Left renal pelvis (tissue), 4 donors: ENCODE measurements at places on chromosomes 6 and 20.

DNA sequence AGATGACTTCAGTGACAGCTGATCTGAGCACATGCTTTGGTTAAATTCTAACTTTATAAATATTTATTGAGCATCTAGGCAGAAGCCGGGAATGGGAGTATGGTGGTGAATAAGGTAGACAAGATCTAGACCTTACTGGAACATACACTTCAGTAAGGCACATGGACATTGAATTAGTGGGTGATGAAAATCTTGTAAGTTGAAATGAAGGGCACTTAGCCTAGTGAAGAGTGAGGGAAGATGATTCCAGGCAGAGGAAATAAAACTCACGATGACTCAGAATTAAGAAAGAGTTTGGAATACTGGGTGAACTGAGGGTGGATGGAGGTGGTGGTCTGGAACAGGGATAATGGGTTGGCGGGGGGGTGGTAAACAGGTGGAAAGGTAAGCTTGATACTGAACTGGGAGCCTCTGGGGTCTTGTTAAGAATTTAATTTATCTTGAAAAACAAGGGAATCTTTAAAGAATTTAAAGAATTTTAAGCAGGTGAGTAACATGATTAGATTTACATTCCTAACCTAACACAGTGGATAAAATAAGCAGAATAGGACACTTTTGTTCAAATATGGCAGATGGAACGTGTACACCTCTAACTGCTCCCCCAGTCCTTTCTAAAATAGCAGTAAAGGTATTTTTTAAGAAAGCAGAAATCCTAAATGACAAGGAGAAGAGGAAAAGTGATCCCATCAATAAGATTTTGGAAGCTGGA is 75.2 kb upstream of the ARHGAP18 start:
- DNase-seq: no peak

GRCh38 chr6:132893772-132894490 is 79.6 kb downstream of the RPS12 start:
- no peak for DNase-seq

DNA sequence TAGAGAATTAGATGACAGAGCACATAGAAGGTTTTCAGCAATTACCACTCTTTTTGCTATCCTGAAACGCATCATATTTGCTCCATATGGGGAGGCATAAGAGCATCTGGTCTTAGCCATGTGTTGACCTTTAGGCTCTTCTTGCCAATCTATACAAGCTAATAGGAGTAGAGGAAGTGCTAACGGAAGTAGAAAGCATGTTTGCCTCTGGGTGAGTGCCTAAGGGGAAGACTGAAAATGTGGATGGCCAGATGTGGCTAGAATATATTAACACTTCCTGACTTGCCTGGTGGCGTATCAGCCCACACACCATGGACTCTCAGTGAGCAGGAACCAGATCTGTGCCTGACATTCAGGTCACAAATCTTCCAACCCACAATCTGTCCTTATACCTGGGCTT is 136.3 kb downstream of the LRRC1 start:
- DNase-seq: no peak

GRCh38 chr6:42505385-42505718 is 53.6 kb upstream of the TRERF1 start:
- DNase-seq: no peak

DNA sequence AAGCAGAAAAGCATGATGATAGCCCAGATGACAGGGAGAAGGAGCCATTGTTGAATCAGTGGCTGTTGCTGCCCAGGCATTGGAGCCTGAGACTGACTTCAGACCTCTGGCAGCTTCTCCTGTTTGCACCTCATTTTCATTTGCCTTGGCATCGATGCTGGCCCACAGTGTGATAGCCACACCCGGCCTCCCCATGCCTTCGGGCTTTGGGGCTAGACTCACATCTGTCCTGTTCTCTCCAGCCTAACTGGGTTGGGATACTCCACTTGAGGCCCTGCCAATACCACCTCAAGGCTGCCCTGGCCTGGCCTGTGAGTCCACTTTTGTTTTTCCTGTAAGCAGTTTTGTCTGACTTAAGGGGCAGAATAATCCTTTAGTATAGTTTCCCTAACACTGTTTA is 140.4 kb downstream of the UST start:
- no peak for DNase-seq

- no peak for DNase-seq
Observed at GRCh38 chr6:55664591-55665587, 85.9 kb upstream of the HMGCLL1 start.

- DNase-seq: no peak
Observed at GRCh38 chr6:53793318-53794136, 1.3 kb upstream of the LRRC1 start.

GRCh38 chr6:157841211-157841840 is 18.3 kb downstream of the SNX9 start:
- DNase-seq: no peak

DNA sequence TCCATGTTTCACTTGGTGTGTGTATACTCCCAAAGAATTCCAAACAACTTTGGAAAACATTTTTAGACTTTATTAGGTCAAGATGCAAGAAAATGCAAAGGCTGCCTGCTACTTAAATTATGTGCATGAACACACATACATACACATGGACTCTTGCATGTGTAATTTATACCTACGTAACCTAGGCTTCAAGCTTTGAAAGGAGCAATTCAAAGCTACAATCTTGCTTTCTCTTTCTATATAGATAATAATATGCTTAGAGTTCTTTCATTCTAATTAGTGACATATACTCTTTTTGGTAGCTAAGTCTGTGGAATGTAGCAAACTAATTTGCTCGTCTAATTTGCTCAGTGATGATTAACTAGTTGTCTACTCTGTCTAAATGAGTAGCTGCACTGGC is 146.5 kb downstream of the EPHA7 start:
- DNase-seq: no peak

DNA sequence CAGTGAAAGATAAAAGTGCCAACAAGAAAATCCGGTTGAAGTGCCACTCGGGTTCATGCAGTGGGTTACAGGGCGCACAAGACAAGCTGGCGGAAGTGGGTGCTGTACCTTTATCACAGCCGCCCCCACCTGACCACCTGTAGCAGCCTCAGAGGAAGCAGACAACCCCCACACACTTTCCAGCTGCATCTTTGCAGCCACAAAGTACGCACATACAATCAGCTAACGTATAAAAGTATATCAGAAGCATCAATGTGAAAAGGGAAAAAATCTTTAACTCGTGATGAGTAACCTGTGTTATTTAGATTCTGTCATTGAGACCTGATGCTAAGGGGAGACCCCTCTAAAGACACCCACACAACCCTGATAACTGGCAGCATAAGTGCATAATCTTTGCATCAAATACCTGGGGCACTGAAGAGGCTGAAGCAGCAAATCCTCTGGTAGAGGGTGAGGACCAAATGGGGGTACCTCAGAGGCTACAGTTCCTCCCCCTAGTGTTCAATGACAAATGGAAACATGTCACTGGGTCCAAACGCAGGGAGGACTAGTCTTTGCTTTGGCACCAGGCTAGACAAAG is 22.1 kb downstream of the BACH2 start:
- no peak for DNase-seq

DNA sequence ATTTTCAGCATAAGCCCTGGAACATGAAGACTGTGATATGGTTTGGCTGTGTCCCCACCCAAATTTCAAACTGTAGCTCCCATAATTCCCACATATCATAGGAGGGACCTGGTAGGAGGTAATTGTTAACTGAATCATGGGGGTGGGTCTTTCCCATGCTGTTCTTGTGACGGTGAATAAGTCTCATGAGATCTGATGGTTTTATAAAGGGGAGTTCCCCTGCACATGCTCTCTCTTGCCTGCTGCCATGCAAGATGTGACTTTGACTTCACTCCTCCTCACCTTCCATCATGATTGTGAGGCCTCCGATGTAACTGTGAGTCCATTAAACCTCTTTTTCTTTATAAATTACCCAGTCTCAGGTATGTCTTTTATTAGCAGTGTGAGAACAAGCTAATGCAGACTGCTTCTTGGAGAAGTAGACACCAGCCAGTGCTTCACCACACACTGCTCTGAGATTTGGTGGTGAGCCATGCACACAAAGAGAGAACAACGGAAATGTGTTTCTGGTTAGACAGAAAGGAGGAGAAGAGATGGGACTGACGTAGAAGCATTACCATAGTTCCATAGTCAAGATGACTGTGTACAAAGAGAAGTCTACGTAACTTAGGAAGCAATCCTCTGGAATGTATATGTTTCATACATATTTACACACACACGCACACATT is 97.8 kb downstream of the BACH2 start:
- no peak for DNase-seq

DNA sequence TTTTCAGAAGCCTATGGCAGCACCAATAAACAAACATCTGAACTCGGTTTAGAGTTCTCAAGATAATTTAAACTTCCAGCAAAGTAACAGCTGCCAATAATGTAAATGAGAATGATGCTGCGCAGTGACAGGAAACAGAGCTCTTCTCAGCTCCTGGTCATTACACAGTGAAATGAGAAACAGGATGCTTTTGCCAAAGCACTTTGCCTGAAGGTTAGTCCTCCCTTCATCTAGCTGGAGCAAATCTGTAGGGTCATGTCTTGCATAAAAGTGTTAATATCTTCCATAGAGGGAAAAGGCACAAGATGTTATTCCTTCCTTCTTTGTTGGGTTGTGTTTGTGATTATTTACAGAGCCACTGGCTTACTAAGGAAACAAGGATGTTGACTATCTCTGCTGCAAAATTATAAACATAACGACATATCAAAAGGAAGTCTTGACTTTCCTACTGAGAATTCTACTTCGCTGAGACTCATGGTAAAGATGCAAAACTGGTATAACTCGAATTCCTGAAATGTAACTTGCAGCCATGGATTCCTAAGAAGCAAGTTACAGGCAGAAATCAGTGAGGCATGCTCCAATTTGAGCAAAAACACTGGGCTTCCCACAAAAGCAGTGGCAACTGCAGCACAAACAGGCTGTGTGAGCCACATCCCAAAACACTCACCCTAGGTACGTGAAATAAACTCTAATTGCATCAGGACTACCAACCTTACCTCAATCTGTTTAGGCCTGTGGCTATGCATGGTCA is 102.5 kb upstream of the BEND6 start:
- no peak for DNase-seq

DNA sequence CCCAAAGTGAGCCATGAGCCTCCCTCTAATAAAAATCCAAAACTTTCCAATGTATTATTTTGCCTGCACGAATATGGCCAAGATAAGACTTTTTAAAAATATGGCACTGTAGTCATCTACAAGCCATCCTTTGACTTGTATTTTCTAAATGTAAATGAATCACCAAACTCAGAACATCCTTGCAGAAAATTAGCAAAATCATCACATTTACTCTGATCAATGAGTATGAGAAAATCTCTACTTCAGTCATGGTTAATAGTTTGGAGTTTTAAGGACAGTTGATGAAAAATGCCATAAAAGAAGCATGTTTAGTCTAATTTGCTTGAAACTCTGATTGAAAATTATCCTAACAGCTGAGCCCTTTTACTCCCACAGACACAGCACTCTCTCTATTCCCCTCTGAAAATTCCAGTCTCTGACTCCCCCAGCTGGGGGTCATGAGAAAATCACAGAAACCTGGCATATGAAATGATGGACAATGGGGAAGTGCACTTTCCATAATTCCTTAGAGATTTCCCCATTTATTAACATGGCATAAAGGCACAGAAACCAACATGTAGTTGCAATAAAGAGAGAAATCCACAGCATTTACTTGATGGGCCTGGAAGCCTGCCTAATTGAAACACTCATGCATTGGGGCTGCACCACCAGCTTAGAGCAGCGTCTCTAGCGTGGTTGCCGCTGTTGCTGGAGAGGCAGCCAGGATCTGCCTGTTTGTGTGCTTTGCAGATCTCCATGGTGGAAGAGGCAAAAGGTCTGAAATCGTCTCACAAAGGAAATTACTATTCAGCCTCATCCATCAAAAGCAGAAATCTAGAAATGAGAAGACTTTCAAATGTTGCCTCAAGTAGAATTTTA is 214.0 kb downstream of the WDR27 start:
- peak; percentile 40 for DNase-seq

- DNase-seq: no peak
Observed at GRCh38 chr6:37323580-37323979, 30.2 kb upstream of the RNF8 start.

DNA sequence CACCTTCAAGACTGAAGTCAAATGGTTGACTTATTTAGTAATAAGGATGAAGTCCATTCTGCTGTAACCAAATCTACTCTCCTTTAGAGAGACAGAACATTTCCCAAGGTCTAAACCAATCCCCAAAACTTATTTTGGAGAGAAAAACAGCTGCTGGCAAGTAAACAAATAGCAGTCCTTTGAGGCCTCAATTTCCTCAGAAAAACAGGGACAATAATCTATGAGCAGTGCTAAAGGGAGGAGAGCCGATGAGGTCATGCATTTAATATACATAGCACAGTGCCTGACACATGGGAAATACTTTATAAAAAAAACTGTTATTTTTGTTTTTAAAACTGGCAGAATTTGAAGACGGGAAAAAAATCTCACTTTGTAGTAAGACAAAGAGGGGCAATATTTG is 526.0 kb downstream of the EPM2A start:
- DNase-seq: no peak

- DNase-seq: peak; percentile 18
Observed at GRCh38 chr6:34196116-34196832, 40.4 kb upstream of the HMGA1 start.
